NCI-H2227 treated with DMSO at 0.1 percent for 48 hours (cell line): ENCODE measurements at places on chromosomes 5 and 9.

DNA sequence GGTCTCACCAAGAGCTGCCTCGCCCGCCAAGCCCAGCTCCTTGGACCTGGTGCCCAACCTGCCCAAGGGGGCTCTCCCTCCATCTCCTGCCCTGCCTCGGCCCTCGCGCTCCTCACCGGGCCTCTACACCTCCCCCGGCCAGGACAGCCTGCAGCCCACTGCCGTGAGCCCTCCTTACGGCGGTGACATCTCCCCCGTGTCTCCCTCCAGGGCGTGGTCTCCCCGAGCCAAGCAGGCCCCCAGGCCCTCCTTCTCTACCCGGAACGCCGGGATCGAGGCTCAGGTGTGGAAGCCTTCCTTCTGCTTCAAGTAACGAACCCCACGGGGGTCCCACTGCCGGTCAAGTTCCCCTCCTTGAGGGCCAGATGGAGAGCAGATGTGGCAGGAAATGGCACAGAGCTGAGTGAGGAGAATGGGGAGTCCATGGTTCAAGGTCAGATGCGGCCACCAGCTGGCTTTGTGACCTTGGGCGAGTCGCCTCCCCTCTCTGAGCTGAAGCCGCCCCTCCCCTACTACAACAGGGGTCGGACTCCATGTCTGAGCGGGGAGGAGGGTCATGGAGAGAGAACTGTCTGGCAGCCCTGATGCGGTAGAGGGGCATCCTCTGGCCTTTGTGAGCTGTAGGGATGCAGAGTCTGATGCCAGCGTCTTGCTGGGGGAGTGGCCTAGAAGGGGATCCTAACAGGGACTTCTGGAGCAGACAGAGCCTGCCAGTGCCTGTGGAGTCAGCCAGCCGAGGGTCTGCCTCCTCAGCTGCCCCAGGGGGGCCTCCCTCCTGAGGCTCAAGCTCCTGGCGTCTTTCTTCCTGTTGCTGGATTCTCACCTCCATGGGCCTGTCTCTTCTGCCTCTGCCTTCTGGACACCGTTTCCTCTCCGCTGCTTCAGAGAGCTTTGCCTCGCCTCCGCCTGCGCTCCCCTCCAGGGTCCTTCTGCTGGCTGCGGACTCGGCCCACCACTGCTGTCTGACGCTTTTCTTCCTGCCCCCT is 9.9 kb downstream of the SYNPO start:
- DNase-seq = no peak

DNA sequence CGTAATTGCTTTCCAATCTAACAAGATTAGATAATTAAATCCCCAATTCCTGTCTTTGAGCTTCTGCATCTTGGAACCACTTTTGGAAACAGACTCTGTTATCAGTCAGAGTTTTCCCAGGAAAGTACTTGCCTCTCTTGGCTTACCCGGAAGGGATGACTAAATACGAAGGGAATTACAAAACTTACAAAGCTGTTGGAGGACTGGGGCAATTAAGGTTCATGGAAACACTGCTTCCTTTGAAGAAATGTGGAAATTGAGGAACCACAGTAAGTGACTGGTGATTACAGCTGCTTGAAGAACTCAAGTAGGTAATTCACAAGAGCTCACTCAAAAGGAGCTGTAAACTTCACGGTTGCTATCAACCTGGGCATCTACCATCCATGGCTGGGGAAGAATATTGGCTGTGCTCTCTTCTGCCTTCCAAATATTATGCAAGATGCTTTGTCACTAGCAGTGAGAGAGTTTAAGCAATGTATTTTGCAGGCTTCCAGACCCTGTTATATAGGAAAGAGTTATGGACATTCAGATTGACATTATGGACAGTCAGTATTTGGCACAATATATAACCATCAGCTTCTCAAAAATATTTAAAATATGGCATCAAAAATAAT is 104.6 kb upstream of the MAN2A1 start:
- no peak for DNase-seq

- DNase-seq = no peak
Observed at GRCh38 chr9:20292002-20292401, 330.3 kb downstream of the MLLT3 start.

GRCh38 chr5:135724617-135725016 is 109.8 kb upstream of the SLC25A48 start:
- no peak for DNase-seq

DNA sequence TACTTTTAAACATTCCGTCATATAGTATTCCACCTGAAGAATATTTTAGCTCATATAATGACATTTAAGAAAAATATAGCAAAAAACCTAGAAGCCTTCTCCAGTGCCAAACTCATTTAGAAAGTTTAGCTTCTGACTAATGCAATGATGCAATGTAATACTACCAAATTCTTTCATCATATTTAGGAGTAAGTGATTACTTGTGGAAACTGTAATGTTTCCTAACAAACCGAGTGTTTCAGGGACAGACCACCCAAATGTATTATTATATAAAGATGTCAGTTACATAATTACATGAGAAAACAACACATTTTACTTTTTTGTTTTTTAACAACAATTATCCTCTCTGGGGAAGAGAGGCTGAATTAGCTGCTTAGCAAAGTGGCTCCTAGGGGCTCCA is 316.2 kb downstream of the ARL15 start:
- DNase-seq = no peak

DNA sequence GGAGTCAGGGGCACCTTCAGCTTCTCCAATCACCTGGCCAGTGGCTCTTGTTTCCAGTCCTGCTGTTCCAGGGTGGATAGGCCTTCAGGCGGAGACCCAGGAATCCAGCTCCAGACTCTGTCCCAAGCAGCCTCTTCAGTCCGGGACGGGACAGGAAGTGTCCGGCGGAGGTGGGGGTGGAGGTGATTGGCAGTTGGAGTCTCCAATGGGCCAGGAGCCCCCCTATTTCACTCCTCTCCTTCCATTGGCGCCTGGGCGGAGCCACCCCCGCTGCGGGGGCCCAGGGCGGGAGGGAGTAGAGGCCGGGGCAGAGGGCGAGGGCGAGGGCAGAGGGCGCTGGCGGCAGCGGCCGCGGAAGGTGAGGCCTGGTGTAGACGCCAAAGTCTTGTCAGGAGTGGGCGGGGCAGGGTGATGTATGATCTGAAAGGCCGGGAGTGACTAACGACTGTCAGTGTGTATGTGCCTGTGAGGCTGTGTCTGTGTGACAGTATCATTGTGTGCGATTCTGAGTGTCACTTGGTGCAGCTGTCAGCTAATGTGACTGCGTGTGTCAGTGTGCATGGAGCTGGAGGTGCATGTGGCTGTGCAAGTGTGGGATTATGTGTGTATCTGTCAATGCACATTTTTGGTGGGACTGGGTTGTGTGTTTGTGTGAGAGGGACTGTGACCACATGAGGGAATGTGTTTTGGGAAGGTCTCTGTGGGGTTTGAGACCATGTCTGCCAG is at the start of gene IL11RA:
IL11RA (plus strand) TSS at position 310 of the 726 bp plus-strand sequence. CDS start 3,033 bp downstream, outside the sequence.
- DNase-seq = no peak

- no peak for DNase-seq
Observed at GRCh38 chr5:15008476-15008875, 136.9 kb upstream of the ANKH start.

- no peak for DNase-seq
Observed at GRCh38 chr5:11214864-11215644, 454.0 kb upstream of the DAP start.

GRCh38 chr5:137501846-137502406 is 2.8 kb upstream of the SPOCK1 start:
- no peak for DNase-seq

DNA sequence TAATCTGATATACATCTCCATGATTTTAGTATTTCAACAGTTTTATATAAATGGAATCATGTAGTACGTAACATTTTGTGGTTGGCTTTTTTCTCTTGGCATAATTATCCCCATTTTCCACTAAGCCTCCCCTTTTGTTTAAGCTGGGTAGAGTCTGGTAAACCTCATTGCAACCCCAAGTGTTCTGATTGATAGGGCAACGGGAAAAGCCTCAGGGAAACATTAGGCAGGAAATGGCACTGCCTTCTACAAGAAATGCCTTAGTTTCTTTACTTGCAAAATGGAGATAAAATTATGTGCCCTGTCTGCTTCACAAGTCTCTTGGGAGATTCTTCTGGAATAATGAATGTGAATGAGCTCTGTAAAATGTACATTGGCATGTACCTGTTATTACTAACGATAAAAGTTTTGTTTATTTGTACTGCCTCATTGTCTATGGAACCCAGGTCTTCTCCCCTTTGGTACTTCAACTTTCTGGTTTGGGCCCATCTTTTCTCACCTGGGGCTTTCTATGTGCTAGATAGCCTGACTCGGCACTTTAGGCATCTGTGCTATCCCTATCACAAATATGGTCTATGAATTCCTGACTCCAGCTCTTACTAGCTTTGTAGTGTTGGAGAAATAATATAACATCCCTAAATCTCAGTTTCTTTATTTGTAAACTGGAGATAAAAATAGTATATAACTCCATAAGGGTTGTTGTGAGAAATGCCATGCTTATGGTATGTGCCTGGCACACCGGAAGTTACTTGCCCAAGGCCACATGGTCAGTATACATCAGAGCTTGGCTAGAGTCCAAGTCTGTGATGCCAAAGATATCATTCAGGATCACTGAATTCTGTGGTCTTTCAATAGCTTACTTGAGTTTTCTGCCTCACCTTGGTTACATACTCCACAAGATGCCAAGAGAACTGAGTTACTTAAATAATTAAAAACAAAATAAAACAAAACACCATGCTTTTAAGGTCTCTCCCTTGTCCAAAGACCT is 48.2 kb upstream of the ZNF169 start:
- DNase-seq = no peak

DNA sequence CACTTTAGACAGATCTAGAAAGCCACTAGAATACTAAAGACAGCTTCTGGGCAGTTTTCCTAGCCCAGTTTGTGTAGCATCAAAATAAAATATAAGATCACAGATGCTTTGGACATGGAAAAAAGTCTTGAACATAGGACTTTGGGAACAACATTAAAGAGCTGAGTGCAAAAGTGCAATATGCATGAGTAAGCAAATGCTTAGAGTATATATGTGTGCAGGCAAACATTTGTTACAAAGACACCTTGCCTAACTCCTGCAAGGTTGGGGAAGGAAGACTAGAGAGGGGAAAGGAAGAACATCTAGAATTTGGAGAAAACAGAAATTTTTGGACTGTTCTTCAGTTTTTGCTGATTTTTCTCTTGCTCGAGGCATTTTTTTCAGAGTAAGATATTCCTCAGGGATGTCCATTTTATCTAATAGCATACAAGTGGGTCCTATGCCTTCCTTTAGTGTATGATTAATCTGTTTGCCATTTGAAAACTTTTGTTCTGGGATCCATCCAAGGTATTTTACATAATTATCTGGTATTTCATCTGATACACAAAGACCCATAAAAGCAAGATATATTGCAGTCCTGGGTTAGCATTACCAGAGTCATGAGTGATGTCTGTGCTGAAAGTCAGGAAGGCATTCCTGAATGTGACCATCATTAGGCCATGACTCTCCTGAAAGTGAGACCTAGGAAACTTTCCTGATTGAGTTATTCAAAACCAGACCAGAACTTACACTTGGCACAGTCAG is 142.0 kb upstream of the RGMB start:
- DNase-seq = no peak

- DNase-seq = no peak
Observed at GRCh38 chr5:91049800-91050199, 333.3 kb downstream of the ARRDC3 start.

DNA sequence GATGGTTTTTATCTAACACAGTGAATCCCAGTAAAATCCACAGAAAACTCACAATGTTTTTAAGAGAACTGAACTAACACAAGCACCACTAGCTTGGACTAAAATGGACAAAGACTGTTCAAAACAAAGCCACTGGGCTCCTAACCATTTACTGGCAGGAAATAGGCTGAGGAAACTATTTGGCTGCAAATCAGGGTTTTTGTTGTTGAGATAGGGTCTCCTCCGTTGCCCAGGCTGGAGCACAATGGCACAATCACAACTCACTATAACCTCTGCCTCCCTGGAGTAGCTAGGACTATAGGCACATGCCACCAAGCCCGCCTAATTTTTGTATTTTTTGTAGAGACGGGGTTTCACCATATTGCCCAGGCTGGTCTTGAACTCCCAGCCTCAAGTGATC is 99.7 kb downstream of the THBS4 start:
- no peak for DNase-seq

GRCh38 chr9:106892632-106893031 is 29.7 kb downstream of the ZNF462 start:
- no peak for DNase-seq

GRCh38 chr5:61228229-61228628 is 66.0 kb upstream of the SMIM15 start:
- DNase-seq = no peak

GRCh38 chr9:82597241-82598203 is 465.4 kb downstream of the RASEF start:
- DNase-seq = no peak

DNA sequence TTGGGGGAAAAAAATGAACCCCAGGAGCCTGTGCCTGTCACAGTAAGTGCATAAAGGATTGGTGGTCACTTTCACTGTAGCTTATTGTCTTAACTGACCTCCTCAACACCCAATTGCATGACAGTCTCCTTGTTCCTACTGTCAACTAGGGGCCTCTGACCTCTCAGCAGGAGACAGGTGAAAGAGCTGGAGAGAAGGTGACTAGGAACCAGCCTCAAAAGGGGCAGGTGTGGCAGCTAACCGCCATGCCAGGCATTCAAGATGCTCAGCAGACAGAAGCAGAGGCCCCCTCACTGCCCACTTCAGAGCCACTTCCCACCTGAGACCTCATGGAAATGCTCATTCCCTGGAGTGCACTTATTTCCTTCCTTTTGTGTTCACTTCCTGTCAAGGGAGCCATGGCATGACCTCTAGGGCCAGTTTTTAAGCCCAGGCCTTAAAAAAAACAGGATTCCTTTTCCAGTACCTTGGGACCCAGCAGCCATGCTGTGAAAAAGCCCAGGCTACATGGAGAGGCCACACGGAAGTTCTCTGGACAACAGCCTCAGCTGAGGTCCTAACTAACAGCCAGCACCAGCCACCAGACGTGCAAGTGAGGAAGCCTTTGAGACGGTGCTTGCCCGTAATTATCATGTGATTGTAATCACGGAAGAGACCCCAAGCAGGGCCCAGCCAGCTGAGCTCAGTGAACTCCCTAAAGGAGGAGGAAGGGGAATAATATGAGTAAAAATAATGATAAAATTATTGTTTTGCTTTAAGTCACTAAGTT is 74.9 kb downstream of the NSUN2 start:
- no peak for DNase-seq

- DNase-seq = no peak
Observed at GRCh38 chr5:87121304-87122150, 146.2 kb upstream of the RASA1 start.

GRCh38 chr9:98654247-98654646 is 54.5 kb downstream of the GABBR2 start:
- no peak for DNase-seq

GRCh38 chr5:8829323-8830029 is 716.4 kb downstream of the SEMA5A start:
- DNase-seq = no peak

DNA sequence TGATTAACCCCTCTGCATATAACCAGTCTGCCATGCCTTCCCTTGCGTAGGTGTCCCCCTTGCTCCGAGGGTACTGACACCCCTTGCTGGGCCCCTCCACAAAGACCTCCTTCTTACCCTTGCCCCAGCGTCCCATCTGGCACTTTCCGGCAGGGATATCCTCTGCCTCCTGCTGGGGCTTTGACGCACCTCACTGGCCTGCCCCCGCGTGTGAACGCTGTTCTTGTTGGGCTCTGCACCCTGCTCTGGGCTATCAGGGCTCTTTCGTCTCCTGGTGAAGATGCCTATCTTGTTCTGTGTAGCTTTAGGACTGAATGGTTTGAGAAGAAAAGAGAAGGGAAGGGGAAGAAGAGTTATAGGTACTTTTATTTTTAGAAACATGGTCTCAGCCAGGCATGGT is 53.0 kb downstream of the SUB1 start:
- no peak for DNase-seq
